ENCODE measurements at places on chromosomes 4 and X.

DNA sequence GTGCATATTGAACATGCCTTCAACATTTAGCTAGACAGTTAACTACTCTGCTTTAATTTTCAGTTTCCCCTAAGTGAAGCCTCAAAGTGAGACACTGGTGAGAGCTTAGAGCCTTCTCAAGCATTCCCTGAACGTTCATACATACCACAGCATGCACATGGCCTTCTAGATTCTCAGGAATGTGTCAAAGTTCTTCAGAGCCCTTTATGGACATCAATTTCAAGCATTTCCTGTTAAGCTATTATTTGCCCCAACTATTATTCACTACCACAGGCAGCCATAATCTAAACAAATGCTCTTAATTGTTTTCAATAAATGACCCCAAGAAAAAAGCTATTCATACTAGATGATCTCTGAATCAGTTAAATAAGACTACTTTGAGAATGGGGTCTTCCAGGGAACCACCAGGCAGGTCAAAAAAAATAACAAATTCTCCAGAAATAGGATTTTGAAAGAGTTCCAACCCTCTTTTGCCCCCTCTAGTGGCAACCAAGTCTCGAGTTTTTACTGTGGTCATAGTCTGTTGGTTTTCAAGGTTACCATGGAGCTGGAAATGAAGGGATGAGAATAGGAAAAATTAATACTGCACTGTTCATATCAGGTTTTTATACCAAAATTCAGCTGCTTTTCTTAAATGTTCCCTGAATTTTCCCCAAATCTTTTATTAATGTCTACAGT is 235.4 kb downstream of the RAB28 start:
- DNase-seq: no peak

GRCh38 chrX:103437147-103437873 is 61.0 kb downstream of the BEX3 start:
- no peak for DNase-seq

- DNase-seq: no peak
Observed at GRCh38 chr4:147658501-147658900, 25.5 kb downstream of the PRMT9 start.

- no peak for DNase-seq
Observed at GRCh38 chr4:158170691-158171561, 1.9 kb downstream of the GASK1B start.

GRCh38 chrX:111086591-111087006 is 9.4 kb upstream of the PAK3 start:
- no peak for DNase-seq

- DNase-seq: no peak
Observed at GRCh38 chr4:105158837-105159236, 12.2 kb downstream of the TET2 start.

- DNase-seq: no peak
Observed at GRCh38 chr4:153901220-153901619, 112.3 kb upstream of the SFRP2 start.
